ENCODE measurements at places on chromosomes 11 and 22.

DNA sequence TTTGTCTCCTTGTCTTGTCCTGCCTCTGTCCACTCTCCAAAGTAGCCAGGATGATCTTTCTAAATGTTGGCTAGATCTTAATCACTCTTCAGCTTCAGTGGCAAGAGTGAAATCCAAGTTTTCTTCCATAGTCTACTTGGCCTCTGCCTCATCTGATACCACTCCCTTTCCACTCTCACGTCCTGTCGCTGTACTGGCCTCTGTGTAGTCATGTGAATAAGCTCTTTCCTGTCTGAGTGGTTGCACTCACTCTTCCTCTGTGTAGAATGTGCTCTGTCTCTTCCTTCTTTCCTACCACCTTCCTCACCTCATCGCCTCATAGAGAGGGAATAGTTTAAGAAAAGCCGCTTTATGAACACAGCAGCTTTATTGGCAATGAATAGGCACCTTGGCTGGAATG, 86.5 kb downstream of the WNT11 start:
- DNase-seq, result no peak

GRCh38 chr11:85967457-85967856, 101.4 kb downstream of the PICALM start:
- no peak for DNase-seq

DNA sequence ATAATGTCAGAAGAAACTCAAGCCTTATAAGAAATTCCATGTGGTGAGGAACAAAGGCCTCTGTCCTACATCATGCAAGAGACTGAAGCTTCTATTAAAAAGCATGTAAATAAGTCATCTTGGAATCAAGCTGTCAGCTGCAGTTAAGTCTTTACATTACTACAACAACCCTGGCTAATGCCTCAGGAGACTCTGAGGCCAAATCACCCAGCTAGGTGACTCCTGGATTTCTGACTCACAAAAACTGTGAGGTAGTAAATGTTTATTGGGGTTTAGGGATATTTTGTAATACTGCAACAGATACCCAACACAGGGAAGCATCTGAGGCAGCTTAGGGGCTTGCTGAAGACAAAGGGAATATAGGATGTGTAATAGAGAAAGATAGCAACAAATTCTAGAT, 89.6 kb downstream of the C11orf87 start:
- DNase-seq, result no peak

- no peak for DNase-seq
These were observed 2.6 kb upstream of the MCM5 start for GRCh38 chr22:35397095-35397904.

GRCh38 chr11:47508240-47508957, 44.5 kb downstream of the CELF1 start:
- DNase-seq, result no peak

Measured in glomerular endothelial cell (primary cell).